ENCODE measurements at places on chromosomes 6 and 20.

- no peak for DNase-seq
These were observed 131.3 kb upstream of the GMDS start for GRCh38 chr6:2376429-2377355.

DNA sequence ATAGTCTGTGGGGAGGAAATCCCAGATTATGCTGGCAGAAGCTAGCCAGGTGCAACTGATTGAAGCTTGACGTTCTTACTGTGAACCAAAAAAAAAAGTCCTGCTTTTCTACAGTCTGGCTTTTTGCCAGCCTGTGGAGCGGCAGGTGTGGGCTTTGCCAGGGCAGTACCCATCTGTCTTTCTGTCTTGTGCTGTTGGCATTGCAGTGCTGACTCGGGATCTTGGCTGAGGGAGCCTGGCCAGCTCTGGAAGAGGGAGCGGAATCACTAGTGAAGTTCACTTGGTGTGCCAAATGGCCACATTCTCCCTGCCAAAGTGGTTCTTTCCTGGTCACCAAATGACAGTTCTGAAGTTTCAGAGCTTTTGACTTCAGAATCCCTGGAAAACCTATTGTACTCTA is 5.0 kb downstream of the KIF3B start:
- DNase-seq = no peak

GRCh38 chr6:157980288-157981131 is 1.2 kb upstream of the SYNJ2 start:
- DNase-seq = peak; percentile 22

DNA sequence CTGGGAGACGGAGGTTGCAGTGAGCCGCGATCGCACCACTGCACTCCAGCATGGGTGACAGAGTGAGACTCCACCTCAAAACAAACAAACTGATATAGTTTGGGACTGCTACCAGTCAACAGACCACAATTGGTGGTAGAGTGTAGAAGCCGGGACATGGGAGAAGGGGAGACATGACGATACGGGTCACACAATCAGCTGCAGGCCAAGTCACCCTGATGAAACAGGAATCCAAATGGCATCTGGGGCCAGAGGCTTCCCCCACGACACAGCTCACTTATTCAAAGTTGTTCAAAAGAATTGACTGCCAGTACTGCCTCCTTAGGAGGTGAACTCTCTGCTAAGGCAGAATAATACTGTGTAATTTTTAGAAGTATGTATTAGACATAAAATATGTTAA is 27.5 kb downstream of the AMD1 start:
- DNase-seq = no peak

DNA sequence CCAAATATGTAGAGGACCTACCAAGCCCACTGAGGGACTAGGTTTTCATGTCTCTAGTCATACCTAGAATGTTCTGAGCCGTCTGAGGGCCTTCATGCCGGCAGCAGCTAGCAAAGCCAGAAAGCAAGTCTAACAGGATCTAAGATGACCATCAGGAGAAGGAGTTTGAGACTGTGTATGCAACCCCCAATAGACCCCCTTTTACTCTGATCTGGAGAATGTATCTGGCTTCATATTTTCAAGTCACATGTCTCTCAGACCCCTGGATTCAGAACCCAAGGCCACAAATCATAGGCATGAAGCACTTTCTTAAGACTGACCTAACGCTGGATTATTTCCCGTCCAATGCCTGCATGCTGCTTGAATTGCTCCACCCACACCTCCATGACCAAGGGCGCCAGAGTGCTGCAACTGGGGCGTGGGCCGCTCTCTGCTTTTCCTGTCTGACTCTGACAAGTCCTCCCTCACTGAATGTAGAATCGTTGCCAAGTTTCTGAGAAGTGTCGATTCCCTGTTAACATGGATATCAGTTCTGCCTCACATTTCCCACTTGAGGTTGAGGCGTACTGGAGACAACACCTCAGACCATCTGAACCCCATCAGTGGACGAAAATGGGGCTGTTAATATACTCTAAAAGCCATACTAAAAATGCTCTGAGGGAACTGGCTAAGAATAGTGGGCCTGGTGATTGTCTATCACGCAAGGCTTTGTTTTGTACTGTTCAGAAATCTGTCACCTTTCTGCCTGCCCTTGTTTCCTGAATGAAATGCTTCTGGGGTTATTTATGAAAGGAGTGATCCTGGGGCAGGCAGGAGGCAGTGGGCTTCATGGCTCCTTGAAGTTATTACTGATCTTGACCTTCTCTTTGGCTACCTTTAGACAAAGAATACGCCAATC is 23.9 kb upstream of the ASXL1 start:
- DNase-seq = peak; percentile 57

- DNase-seq = no peak
These were observed 181.0 kb downstream of the ALDH8A1 start for GRCh38 chr6:134768931-134769330.

DNA sequence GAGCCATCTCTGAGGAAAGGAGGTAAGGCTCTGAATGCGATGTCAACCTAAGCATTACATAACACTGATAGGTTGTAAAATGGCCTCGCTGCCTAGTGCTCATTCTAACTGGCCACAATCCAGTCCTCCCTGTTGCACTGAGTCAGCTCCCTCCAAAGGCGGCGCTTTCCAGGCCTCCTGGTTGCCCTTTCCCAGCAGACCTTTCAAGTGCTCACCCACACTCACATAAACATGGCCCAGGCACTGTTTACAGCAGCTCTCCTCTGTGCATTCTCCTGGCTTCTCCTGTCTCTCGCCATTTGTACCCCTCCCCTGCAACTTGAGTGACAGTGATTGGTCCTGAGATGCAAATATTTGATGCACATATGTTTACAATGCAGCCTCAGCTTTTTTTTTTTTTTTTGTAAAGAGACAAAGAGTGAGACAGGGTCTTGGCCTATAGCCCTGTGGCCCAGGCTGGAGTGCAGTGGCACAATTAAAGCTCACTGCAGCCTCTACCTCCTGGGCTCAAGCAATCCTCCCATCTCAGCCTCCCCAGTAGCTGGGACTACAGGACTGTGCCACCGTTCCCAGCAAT is 36.8 kb upstream of the PRND start:
- DNase-seq = no peak

- no peak for DNase-seq
These were observed 153.8 kb downstream of the CEBPB start for GRCh38 chr20:50344232-50345071.

DNA sequence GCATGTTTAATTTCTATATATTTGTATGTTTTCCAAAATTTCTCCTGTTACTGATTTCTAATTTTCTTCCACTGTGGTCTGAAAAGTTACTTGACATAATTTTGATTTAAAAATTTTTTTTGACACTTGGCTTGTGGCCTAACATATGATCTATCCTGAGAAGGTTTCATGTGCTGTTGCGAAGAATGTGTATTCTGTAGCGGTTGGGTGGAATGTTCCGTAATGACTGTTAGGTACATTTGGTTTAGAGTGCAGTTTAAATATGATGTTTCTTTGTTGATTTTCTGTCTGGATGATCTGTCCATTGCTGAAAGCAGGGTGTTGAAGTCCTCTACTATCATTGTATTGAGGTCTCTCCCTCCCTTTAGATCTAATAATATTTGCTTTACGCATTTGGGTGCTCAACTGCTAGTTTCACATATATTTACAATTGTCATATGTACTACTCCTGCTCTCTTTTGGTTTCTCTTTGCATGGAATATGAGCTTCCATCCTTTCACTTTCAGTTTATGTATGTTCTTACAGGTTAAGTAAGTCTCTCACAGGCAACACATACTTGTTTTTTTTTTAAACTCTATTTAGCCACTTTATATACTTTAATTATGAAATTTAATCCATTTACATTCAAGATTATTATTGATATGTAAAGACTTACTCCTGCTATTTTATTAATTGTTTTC is 19.5 kb upstream of the EDN1 start:
- no peak for DNase-seq

- no peak for DNase-seq
These were observed 50.3 kb upstream of the TXNDC5 start for GRCh38 chr6:7960848-7961247.

GRCh38 chr20:62924442-62925075 is 1.7 kb downstream of the DIDO1 start:
- DNase-seq = no peak

DNA sequence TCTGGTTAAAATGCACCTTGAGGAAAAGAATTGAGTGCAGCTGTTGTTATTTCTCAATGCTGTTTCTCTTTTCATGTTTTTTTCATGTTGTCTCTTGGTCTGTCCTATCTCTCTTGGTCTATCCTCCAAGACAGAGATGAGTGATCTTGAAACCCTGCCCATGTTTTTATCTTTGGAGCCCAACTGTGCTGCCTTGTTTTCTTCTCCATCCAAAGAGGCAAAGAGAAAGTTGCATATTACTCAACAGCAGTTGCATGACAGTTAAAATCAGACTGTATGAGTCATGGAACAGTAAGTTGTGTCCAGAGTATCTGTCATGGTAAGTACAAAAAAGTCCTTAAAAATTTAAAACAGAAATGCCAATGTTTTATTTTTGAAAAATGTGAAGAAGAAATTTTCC is 26.2 kb downstream of the BCAS1 start:
- DNase-seq = no peak

DNA sequence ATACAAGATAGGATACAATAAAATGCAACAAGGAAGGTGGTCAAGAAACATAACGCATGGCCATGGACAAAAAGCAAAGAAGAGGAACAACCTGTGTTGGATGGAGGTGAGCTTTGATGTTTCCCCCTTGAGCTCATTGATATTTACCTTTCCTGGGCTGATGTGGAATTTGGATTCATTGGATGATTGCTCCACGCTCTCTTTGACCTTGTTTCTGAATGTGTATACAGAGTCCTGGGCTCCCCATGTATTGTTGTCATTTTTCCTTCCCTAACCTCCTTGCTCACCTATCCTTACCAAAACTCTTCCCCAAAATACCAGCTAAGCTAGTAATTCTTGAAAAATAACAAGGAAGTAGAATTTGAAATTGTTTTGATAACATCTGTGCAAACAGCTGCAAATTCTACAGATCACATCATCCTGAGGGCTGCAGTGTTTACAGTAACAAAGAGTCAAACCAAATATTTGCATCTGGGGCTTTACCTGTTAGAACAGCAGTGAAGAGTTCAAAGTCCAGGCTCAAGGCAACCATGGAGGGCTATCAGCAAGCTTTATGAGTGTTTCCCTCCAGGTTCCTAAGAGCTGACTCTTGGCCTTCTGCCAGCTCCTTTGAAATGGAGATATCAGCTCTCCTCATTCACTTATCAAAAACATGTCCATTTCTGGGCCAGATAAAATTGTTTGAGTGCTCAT is 214.3 kb upstream of the MARCKS start:
- no peak for DNase-seq

GRCh38 chr6:36967301-36967700 is 12.8 kb downstream of the PI16 start:
- no peak for DNase-seq

DNA sequence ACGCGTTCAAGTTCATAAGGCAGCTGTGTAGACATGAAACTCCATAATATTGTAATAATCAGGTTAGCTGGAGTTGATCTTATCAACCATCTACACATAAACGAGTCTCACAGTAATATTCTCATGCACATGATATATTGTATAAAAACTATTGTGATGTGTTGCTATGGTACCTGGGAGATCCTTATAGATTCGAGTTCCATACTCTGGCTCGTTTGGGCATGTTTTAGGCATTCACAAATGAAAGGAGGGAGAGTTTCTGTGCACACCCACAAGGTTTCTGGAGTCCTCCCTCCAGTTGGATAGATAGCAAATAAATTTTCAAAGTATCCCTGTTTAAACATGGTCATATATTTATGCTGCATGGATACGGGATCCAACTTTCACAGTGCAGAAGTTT is 567.5 kb upstream of the SLC35B3 start:
- DNase-seq = no peak

- no peak for DNase-seq
These were observed 118.8 kb upstream of the ARID1B start for GRCh38 chr6:156658186-156658965.

- DNase-seq = no peak
These were observed 60.0 kb downstream of the BMP2 start for GRCh38 chr20:6827472-6827871.

- DNase-seq = no peak
These were observed 25.9 kb downstream of the SLC9A8 start for GRCh38 chr20:49838546-49838945.

DNA sequence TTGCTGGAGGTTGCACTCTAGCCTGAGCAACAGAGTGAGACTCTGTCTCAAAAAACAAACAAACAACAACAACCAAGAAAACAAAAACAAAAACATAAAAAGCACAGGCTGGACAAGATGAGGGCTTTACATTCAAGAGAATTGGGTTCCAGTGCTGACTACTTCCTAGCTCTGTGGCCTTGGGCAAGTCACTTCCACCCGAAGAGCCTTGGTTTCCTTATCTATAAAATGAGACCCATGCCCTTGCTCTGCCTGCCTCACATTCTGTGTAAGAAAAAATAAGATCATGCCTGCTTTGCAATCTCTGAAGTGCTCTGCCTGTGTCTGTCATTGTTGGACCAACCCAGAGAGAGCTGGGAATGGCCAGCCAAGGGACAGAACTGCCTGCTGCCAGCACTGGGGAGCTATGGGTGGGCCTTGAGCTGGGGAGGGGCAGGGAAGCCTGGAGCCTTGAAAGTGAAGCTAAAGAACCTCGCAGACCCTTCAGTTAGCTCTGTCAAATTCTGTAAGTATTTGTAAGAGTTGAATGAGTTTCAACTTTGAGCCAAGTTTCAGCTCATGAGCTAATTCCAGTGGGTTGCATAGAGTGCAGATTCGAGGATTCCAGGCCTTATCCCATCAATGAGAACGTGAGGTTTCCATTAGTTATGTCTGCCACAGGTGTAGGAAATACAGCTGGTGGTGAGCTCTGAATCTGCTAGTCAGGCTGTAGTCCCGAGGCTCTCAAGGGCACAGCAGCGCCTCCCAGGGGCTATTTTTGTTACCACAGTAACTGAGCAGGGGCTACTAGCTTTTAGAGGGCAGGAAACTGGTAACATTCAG is 93.2 kb downstream of the DLGAP4 start:
- DNase-seq = no peak

GRCh38 chr6:80336911-80337310 is 230.4 kb downstream of the BCKDHB start:
- DNase-seq = no peak

GRCh38 chr20:14434384-14435136 is 97.1 kb upstream of the FLRT3 start:
- no peak for DNase-seq

DNA sequence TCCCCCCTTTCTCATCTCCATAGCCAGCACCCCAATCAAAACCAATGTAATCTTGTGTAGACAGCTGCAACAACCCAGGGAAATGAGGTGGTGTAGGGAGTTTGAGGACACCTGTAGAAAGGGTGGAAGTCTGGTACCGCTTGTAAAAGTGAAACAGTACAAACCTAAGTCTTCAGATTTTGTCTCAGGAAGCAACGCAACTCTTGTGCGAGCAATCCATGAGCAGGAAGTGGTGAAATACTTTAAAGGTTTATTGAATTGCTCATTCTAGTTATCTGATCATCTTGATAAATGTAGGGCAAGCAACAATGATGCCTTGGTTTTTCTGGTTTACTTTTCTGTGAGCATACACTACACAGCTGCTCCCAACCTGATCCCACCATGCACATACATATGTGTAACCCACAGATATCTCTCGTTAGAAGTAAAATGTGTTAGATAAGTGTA is 71.1 kb upstream of the THEMIS start:
- peak; percentile 63 for DNase-seq

- no peak for DNase-seq
These were observed 35.8 kb downstream of the RREB1 start for GRCh38 chr6:7143476-7143974.

GRCh38 chr6:34595332-34596184 is 39.4 kb upstream of the SPDEF start:
- DNase-seq = no peak

Measured in CD4-positive, alpha-beta T cell treated with Interleukin-6 for 4 hours (primary cell).